ENCODE measurements at places on chromosomes 7 and 10. TPM values are rescaled to one million over a fixed set of nuclear protein-coding genes. Genes with fewer than 3 reads are reported as not detected.

DNA sequence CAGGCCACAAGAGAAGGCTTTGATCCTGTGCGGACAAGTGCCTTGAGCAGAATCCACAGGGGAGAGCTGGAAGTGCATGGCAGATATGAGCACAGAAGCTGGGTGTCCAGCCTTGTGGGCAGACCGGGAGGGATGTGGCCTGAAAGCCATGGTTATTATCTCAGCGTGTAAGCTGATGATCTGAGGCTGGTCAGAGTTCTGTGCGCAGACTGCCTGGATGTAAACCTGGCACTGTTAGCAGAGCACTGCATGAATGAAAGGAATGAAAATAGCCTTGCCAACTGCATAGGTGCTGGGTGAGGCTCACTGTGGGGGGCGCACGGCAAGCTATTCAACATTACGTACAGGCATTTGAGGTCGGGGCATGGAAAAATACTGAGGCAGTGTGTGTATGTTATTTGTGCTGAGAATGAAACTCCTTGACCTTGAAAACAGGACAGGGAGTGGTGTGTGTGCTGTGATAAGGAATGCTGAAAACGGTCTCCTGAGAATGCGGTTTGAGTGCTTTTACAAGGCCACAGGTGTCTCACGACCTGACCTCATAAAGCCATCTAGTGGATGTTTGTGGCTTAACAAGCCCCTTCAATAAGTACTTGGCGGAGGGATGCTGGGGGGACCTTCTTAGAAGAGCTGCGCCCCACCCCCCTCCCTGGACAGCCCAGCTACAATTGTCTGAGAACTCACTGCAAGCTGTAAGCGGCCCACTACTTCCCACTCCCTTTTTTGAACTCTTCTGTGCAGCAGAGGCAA lies 18.7 kb downstream of the AKR1C1 start:
- peak; percentile 62 for DNase-seq

GRCh38 chr10:132411561-132412253 lies 14.7 kb downstream of the PWWP2B start:
- no peak for DNase-seq

- DNase-seq, result no peak
Observed at GRCh38 chr10:70323697-70324338, 40.0 kb upstream of the NPFFR1 start.

The SPDYE11 gene
- total RNA-seq, result not detected

The OPN1SW gene
- not detected for total RNA-seq

DNA sequence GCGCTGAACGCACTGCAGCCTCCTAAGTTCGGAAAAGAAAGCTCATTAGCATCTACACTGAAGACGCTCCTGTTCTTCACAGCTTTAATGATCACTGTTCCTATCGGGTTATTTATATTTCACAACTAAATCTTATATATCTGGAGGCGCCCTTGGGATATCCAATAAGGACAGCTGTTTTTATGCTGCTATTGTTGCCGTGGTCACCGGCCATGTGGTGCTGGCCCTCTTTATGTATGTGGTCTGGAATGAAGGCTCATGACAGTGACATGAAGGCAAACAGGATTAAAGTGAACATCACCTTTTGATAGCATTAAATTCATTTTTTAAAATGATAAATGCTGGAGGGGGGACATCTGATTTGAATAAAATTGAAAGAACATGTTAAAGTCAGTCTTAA lies 8.8 kb downstream of the BLVRA start:
- DNase-seq, result no peak

GRCh38 chr7:80204454-80204853 lies 69.8 kb downstream of the GNAI1 start:
- no peak for DNase-seq

The AS3MT gene
- 11.4 TPM for total RNA-seq

The C7orf57 gene
- not detected for total RNA-seq

The PRSS37 gene
- total RNA-seq, result not detected

- no peak for DNase-seq
Observed at GRCh38 chr10:48448796-48449195, 142.3 kb downstream of the MAPK8 start.

The C10orf95 gene
- not detected for total RNA-seq

- no peak for DNase-seq
Observed at GRCh38 chr10:34341473-34341872, 473.6 kb downstream of the PARD3 start.

The PIK3CG gene
- total RNA-seq, result not detected

The AVPI1 gene
- 19.0 TPM for total RNA-seq

The CRHR2 gene
- 0.92 TPM for total RNA-seq

DNA sequence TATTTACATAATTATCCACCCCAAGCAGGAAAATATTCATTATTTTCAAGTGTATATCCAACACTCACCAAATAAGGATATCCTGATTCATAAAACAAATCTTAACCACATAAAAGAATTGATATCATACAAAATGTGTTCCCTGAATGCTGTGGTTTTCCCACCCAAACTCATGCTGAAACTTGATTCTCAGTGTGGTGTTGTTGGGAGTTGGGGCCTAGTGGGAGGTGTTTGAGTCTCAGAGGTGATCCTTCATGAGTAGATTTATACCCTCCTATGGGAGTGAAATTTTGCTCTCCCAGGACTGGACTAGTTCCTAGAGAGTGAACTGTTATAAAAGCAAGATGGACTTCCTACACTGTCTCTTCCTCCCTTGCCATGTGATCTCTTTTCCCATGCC lies 1028.3 kb downstream of the SORCS1 start:
- DNase-seq, result no peak

The GPR22 gene
- 1.0 TPM for total RNA-seq

The CFAP69 gene
- 19.2 TPM for total RNA-seq

The KLF14 gene
- not detected for total RNA-seq

Data from cardiac muscle cell (in vitro differentiated cells and primary cell).